Putamen (tissue), 1 donor: ENCODE measurements at places on chromosomes 12 and 14.
A peak's percentile ranks its signal among the peaks of the same experiment; 100 is the strongest.

DNA sequence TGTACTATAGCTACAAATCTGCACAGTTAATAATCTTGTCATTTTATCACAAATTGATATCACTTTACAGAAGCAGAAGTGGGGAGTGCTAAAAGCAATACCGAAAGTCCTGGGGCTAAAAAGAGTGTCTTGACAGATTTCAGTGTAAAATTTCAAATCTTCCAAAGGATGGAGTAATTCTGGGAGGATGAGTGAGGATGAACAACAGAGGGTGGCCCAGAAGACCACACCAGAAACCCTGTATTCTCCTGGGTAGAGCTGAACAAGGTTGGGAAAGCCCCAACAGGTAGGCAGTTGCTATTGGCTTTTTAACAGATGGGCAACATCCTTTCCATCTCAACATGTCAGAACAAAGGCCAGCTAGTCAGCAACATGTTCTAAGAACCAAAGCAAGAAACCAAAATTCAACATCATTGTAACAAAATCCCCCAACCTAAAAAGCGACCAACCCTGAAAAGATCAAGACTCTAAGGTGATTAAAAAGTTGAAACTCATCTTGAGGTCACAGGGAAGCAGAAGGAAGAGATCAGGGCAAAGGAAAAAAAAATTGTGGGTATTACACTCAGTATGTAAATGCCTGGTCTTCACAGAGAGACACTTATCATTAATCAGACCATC lies 38.8 kb downstream of the CBX5 start:
- no peak for DNase-seq

GRCh38 chr12:52018433-52019112 lies 11.8 kb downstream of the TAMALIN start:
- no peak for DNase-seq

DNA sequence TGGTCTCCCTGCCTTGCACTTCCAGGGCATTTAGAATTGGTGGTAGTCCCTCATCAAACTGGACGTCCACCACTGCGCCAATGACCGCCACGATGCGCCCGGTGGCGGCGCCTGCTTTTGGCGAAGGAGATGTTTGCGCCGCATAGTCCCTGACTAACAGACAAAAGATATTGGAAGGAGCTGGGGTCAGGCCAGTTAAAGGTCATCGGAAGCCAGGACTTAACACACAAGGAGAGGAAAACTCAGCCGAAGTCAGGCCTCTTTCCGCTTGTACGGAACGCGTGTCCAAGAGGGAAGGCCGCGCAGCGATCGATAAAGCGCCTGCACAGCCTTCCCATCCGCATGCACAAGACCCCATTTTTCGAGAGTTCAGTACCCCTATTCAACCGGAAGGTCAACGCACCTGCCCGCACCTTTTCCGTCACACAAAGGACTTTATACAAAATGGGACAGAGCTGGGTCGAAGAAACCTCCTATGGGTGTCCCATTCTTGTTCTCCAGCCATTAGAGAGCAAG lies 525 bp downstream of the ATP5F1B start:
- DNase-seq = no peak

DNA sequence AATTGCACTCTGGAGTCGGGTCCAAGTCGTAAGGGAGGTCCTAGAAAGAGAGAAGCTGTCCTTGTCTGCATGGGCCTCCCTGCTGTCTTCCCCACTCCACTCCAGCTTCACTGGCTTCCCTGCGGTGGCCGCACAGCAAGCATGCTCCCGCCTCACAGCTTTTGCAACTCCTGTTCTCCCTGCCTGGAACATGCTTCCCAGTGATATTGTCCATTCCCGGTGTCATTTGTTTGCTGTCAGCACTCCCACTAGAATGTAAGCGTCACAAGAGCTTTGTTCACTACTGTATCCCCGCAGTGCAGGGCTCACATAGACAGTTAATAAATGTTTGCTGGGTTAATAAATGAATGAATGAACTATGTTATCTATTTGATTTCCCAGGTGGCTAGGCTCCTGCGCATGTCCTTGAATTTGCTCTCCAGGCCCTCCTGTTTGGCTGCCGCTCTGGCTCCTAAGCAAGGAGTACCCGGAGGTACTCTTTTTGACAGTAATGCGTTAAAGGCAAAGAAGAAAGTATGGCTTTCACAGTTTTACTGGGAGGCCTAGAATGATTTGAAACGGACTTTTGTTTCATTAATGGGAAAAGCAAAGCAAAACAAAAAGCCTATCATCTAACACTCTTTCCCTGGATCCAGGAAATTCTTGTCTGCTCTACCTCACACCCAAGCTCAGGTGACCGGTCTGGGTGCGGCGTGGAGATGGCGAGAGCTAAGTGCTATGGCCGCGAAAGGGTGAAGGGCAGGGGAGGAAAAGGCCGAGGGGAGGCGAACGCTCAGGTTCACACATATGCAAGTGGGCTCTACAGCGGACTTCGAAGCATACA lies 6.2 kb upstream of the SLC7A7 start:
- no peak for DNase-seq

DNA sequence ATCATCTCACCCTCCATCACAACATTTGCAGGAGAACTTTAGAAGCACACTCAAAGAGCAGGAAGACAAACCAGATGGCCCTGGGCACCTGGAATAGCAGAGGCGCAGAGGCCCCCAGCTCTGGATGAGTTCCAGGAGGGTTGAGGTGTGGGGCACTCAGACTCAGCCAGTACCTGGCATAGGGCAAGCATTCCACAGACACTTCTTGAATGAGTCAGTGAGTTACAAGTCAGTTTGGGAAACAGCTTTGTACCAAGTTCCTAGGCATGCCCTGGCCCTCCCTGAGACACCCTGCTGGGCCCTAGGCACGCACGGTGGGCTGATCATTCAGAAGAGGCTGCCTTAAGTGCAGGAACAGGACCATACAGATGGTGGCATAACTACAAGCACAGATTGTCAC lies 54.3 kb downstream of the MAP3K9 start:
- DNase-seq = no peak

DNA sequence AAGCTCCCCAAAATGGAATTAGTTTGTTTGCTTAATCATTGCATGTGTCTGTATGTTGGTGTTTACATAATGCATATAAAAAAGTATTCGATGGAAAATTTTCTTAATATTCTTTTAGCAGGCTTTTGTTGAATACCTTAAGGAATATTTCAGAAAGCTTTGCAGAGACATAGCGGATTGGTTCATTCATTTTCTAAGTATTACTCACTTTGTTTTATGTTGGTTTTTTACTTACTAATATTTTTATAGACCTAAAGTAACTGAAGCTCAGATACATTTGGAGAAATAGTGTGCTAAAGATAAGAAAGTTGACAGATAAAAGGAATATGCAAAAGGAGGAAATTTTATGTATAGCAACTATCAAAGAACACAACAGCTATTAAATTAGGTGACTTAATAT lies 191.0 kb downstream of the ERC1 start:
- no peak for DNase-seq

DNA sequence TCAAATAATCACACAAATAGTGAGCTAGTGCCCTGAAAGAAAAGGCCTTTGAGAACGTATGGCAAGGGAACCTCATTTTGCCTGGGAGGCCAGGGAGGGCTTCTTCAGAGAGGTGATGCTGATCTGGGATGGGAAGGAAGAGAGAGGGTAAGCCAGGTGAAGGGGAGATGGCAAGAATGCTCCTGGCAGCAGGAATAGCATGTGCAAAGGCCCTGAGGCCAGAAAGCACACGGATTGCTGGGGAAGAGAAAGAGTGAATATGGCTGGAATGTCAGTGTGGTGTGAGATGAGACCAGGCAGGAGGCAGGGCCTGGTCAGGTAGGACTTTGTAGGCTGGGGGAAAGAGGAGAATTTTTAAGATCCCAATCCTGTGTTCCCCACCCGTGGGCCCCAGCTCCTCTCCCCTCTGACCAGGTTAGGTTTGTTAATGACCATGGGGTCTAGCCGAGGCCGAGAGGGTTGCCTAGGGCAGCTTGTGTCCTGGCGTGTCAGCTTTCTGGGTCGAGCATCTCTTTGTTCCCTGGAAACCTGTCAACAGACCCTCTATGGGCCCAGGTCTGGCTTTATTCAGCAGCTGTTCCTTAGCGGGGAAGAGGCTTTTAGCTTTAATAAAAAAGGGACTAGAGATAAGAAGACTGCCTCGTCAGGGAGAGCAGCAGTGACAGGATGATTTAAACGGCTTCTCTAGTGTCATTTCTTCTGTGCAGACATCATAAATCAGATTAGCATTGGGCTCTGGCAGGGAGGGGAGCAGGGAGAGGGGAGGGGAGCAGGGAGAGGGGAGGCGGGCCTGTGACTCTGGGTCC lies 123.4 kb downstream of the ADCK1 start:
- peak; percentile 7 for DNase-seq

DNA sequence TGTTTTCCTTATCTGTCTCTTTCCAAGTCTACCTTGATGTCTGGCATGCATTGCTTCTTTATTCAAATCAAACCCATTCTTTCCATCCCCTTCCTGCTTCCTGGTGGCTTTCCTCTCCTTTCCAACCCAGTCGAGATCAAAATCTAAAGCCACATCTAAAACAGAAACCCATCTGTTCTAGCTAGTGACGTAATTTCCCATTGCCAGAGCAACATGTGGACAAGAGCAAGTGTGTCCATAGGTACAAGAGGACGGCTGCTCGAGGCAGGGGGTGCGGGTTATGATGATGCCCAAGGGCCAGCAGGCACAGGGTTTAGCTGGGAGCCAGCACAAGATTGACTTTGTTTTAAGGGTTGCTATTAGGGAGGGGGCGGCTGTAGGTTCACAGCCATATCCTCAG lies 7.0 kb downstream of the KRT80 start:
- no peak for DNase-seq

DNA sequence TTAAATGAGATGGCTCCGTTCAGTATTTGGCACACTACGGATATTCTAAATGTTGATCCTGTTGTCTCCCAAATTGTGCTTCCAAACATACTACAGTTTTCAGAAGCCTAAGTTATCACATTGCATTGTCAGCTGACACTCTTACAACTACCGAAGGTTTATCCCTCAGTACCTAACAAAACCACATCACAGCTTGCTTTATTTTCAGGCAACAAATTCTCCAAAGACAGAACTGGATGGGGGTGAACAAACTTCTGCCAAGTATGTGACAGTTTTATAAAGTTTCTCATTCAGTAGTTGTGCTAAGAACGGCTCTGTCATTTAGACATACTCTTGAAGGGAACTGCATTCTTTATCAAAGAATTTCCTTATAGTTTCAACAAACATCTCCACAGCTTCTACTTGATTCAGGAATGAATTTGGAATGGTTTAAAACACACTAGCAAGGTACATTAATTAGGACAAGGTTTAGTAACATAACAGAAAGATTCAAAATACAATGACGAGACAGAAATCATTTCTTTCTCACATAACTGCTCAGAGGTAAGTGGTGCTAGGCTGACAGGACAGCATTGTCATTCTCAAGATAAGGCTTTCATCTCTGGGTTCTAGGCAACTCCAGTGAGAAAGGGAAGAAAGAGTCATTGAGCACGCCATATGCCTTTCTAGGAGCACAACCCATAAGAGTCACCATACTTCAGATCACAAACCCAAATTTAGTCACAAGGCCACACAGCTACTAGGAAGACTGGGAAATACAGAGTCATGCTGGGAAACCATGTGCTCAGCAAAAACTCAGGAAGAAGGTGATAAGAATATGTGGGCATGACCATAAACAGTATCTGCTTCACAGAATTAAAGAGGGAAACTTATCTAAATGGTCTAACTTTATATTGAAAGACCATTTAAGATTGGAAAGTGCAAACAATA lies 100.7 kb downstream of the DUSP6 start:
- DNase-seq = no peak

GRCh38 chr14:20184181-20184580 lies 6.5 kb upstream of the OR11G2 start:
- no peak for DNase-seq

- no peak for DNase-seq
Measured at GRCh38 chr14:104802394-104803184, 1.7 kb downstream of the ZBTB42 start.

DNA sequence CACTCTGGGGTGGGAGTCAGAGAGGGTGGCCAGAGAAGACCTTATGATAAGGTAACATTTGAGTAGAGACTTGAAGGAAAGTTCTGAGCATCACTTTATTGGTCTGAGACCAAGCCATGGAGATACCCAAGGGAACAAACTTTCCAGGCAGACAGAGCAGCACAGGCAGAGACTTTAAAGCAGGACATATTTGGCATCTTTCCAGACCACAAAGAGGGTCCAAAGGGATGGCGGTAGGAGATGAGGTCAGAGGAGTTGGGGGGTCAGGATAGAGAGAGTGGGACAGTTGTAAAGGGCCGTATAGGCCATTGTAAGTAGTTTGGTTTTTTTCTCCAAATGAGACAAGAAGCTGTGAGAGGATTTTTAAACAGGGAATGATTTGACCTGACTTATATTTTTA lies 344.4 kb downstream of the SEC23A start:
- DNase-seq = no peak

DNA sequence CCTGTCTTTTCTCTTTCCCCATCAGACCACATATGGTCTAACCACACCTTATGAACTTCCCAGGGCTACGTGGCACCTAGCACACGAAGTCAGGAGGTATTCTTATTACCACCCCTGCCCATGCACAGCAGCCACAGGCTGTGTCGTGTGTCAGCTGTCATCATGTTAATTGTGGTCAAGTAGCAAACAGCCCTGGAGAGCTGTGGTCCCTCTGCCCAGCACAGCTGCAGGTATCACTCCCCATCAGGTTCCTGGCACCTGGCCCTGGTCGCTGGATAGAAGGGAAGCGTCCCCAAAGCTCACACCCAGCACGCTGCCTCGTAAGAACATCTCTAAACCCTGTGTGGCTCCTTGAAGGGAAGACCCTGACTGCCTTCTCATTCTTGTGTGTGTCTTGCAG lies 45.4 kb downstream of the CLMN start:
- no peak for DNase-seq

GRCh38 chr14:46940611-46941010 lies 289.0 kb upstream of the RPL10L start:
- DNase-seq = no peak

DNA sequence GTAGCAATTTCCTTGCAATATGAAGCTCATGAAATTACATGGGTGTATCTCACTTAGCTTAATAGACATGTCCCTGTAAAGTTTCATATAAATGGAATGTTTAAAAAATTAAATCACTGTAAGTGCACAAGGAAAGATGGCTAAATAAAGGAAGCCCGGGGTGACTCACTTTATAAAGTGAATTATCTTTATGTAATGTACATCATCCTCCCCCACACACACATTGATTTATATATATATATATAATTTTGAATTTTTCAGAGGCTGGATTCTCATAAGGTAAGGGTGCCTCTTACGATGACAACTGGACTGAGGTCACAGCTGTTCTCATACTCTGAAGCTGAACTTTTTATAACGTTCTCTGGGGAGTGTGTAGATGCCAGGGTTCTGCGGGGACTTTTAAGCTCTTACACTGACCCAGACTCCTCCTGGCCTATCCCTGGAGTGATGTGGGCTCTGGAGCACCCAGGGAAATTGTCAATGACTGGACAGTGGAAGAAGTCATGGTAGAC lies 108.7 kb upstream of the HIF1A start:
- no peak for DNase-seq

DNA sequence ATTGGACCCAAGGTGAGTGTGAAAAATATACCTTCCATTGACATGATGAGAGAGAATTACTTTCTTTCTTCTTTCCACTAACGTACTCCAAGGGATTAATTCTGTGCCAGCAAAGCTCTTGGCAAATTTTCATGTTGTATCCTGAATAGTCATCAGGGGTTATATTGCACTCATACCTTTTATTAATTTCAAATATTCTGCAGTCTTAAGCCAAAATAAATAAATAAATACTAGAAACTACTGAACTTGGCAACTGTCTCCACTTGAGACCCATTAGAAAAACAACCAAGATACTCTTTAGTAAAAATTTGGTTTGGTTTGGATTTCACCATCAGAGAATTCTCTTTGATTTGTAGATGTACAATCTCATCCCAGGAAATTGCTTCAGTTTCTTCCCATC lies 22.1 kb upstream of the CLEC14A start:
- no peak for DNase-seq
